ENCODE measurements at places on chromosomes 6 and 20. TPM values are rescaled to one million over a fixed set of nuclear protein-coding genes. Genes with fewer than 3 reads are reported as not detected.

The PACRG gene
- 0.64 TPM for total RNA-seq

GRCh38 chr6:53312355-53312754, 36.4 kb downstream of the ELOVL5 start:
- no peak for DNase-seq

The SPATS1 gene
- not detected for total RNA-seq

GRCh38 chr6:20001286-20001685, 164.1 kb downstream of the ID4 start:
- no peak for DNase-seq

DNA sequence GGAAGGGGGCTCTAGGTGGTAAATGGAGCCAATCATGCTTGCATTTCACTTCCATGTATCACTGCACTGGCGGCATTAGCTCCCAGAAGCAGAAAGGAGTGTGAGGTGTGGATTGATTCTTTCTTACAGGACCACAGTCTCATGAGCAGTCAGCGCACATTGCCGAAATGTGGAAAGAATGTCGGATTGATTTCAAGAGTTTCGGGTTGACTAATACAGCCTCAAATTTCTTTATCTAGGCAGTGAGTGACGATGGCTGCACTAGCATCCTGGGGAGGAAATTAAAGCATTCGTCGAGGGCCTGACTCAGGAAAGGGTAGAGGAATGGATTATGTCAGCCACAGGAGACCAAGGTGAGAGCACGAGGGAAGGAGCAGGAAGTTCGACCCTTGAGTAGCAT, 222.8 kb upstream of the CDYL start:
- no peak for DNase-seq

DNA sequence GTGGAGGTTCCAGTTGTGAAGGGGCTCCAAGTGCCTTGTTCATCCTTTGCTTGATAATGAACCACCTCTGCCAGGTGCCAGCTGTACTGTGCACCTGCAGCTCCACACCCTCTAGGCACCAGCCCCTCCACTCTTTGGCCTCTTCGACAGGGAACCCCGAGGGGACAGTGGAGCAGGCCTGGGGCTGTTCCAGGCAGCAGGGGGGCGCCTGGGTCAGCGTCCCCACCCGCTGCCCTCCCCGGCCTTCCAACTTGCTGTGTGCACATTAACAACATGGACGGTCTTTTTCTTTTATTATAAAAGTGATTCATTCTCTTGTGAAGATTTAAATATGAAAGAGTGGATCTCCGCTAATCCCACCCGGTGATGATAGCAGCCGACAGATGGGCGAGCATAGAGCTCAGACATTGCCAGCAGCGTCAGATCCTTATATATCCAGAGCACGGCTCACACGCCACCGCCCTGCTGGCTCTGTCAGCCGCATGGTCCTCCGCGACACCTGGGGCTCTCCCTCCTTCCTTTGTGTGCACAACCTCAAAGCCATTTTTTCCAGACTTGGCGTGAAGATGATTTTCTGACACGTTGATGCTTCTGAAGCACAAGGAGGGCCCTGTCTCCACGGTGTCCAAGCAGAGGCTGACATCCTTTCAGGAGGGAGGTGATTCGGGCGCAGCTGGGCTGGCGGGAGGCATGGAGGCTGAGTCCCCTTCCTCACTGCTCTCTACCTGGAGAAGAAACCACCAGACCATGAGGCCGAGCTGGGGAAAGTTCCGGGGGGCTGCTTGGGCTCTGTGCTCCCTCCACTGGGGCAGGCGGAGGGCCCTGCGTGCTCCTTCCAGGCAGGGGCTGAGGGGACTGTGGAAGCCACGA, 22.2 kb upstream of the MRGBP start:
- no peak for DNase-seq

DNA sequence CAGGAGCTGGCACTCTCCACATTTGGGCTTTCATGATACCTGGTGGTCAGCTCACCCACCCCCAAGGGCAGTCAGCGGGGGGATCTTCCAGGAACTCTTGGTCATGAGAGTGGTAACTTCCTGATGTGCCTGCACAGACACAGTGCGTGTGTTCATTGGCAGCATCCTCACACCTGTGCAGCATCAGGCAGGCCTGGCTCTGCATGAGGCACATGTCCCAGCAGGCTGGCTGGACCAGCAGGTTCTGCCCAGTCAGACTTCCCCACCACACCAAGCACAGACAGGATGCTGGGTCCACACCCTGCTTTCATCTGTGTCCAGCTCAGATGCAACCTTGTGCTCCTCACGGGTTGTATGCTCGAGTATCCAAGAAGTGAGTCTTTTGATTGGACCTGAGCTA, 15.7 kb upstream of the UNC93A start:
- no peak for DNase-seq

DNA sequence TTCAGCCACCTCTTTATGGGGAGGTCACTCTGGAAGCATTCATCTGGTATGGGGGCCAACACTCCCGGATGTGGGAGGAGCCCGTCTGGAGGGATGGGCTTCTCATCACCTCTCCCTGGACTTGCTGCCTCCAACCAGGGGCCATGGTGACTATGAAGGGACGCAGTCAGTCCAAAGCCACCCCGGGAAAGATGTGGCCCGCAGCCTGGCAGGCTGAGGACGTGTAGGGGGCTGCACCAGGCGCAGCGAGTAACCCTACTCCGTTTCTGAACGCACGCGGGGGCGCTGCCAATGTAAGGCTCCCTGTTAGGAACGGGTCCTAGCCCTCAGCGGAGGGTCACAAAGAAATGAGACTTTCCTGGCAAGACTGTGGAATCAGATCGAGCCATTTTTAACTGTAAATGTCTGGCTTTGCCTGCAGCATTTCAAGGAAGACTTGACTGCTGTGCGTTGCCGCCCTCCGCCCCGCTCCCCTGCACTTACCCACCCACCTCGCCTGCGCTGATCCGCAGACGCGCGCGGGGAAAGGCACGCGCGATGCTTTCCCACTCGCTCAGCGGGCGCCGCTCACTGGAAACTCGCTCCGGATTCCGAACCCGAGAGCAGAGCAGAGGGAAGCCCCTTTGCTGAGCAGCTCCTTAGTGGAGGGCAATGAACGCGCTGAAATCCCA, 55.1 kb downstream of the IL20RA start:
- DNase-seq = no peak

- DNase-seq = no peak
Measured at GRCh38 chr6:168941036-168941435, 312.6 kb downstream of the THBS2 start.

GRCh38 chr6:112574190-112574589, 227.1 kb downstream of the RFPL4B start:
- DNase-seq = no peak

DNA sequence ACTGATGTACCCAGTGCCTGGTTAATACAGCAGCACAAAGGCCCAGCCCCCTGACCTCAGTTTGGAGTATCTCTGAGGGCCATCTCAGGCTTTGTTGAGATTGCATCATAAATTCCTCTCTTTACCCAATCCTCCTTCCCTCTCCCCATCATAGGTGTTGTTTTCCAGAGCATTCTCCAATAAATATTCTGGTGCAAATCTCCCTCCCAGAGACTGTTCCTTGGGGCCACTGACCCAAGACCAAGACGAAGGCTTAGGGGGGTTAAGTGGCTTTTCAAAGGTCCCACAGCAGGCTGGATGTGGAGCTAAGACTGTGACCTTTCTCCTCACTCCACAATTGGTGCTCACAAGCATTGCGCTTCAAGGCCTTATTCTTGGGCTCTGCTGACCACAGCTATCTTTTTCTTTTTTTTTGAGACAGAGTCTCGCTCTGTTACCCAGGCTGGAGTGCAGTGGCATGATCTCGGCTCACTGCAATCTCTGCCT, 72.4 kb upstream of the ZMYND8 start:
- DNase-seq = no peak

- DNase-seq = no peak
Measured at GRCh38 chr6:75818098-75818855, 69.2 kb downstream of the MYO6 start.

DNA sequence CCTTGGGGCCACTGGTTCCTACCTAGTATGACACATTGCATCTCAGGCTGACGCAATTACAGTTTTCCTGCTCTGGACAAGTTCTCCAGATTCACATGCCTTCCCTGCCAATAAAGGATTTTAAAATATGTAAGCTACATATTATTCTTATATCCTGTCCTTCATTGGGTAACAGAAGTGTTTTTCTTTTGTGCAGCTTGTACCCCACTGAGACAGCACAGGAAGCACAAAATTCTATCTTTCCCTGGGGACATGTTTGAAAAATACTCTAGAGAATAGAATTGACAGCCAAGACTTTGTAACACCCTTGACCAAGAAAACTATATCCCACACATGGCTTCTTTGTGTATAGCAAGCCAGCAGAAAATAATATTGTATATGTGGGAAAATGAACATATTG, 456.8 kb downstream of the MAFB start:
- no peak for DNase-seq

- DNase-seq = no peak
Measured at GRCh38 chr6:119147101-119148053, 68.9 kb upstream of the FAM184A start.

GRCh38 chr6:37277001-37277409, 19.1 kb upstream of the TMEM217 start:
- no peak for DNase-seq

The PPP1R3G gene
- 1.2 TPM for total RNA-seq

- DNase-seq = no peak
Measured at GRCh38 chr6:44657206-44657819, 269.8 kb downstream of the CDC5L start.

DNA sequence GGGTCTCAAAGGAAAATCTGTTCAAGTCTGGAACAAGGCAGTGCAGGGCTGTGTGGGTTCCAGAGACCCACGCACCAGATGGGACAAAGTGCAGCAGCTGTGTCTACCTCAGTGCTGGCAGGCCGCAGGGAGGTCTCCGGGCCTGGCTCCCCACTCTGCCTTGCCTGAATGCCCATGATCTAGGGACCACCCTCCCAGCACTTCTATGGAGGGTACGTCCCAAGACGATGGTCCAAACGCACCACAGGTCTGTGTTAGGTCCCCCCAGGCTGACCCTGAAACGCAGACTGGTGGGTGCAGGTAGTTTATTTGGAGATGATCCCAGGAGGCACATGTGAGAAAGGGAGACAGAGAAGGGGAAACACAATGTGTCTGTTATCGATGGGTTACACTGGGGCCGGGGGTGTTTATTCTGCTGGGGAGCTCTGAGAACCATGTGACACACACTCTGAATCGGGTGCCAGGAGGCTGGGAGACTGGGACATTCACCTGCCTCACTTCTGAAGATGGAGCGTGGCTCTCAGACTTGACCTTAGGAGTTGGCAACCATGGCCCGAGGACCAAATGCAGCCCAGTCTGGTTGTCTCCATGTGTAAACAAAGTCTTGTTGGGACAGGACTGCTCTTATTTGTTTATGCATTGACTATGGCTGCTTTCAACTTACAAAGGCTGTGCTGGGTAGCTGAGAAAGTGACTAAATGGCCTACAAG, 21.7 kb downstream of the CST9L start:
- no peak for DNase-seq
